ENCODE measurements at places on chromosomes 2 and 18.

- DNase-seq = no peak
Observed at GRCh38 chr2:195022508-195022830, 634.6 kb upstream of the SLC39A10 start.

DNA sequence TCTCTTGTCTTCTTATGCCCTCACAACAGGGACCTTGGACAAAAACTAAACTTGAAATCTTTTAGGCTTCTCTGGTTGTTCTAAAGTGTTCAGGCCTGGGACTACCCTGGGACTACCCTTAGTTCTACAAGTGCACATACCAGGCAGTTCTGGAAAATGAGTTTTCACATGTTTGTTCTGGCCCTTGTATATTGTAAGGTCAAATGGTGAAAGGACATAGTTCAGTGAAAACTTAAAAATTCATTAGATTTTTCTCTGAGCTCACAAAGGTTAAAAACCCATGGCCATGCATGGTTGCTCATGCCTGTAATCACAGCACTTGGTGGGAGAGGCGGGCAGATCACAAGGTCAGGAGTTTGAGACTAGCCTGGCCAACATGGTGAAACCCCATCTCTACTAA lies 875.5 kb upstream of the FAM98A start:
- DNase-seq = no peak

DNA sequence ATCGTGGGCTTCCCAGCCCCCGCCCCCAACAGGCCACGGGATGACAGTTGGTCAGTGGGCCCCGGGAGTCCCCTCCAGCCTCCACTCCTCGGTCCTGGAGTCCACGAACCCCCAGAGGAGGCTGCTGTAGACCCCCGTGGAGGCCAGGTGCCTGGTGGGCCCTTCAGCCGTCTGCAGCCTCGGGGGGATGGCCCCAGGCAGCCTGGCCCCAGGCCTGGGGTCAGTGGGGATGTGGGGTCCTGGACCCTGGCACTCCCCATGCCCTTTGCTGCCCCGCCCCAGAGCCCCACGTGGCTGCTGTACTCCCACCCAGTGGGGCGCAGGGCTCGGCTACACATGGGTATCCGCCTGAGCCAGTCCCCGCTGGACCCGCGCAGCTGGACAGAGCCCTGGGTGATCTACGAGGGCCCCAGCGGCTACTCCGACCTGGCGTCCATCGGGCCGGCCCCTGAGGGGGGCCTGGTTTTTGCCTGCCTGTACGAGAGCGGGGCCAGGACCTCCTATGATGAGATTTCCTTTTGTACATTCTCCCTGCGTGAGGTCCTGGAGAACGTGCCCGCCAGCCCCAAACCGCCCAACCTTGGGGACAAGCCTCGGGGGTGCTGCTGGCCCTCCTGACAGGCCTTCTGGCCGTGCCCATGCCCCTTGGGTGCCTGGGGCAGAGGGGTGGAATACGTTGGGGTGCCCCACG lies 7.6 kb downstream of the NEU4 start:
- no peak for DNase-seq

GRCh38 chr18:12159446-12159845 lies 65.8 kb downstream of the ANKRD62 start:
- peak; percentile 6 for DNase-seq

DNA sequence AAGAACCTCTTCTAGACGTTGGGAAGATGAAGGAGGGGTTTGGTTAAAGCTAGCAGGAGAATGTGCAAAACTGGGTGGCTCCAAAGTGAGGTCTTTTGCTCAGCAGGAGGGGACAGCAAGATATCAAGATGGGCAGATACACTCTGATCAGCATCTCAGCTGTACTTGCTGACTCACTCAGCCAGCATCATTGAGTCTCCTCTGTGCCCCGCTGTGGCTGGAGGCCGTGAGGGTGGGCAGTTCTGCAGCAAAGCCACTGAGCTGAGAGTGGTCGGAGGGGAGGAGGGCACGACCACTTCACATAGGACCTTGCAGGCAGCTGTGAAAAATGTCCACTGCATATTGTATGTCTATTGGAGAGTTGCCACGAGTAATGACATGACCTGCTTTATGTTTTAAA lies 152.0 kb downstream of the CAPN13 start:
- no peak for DNase-seq

GRCh38 chr2:42164046-42164445 lies 5.1 kb upstream of the EML4 start:
- no peak for DNase-seq

- DNase-seq = no peak
Observed at GRCh38 chr2:227536445-227536844, 62.2 kb upstream of the SCYGR2 start.

DNA sequence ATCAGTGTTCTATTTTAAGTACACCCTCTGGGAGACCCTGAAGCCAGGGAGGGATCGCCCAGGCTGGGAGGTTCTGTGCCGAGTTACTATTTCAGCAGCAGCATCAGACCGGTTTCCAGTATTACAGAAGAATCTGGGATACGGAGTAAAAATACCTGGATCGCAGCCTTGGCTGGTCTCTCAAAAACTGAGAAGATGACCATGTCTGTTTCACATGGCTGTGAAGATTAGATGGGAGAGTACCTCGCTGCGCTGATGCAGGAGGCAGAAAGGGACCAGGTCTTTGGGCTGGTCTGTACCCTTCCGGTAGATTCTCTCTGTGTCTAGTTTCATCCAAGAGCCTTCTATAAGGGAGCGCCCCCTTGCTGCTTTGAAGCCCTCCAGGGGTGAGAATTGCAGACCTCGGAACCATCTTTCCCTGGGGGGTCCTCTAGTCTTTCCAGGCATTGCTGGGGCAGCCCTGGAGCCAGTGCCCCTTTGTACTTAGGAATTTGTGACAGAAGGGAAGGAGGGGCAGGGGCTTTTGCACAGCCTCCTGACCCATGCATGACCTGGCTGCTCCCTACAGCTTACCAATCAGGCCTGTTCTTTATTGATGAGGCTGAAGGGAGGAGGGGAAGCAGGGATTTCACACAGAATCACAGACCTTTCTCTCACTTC lies 56.3 kb upstream of the MAPRE3 start:
- no peak for DNase-seq

- DNase-seq = no peak
Observed at GRCh38 chr2:16303273-16303577, 362.4 kb downstream of the CYRIA start.

DNA sequence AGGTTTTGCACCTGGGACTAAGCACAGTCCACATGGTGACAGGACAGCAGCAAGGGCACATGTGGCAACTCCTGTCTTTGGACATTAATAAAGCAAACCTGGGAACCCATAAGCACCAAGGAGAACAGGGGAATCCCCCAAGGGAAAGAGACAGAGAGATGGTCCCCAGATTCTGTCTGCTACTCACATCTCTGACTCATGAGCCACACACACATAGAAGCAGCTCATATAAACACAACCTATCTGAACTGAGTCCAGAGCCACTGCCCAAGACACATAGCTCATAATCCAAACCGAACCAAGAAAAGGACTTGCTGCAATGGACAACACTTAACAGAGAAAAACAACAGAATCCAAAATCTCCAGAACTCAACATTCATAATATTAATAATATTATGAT lies 82.5 kb downstream of the OSBPL1A start:
- no peak for DNase-seq

DNA sequence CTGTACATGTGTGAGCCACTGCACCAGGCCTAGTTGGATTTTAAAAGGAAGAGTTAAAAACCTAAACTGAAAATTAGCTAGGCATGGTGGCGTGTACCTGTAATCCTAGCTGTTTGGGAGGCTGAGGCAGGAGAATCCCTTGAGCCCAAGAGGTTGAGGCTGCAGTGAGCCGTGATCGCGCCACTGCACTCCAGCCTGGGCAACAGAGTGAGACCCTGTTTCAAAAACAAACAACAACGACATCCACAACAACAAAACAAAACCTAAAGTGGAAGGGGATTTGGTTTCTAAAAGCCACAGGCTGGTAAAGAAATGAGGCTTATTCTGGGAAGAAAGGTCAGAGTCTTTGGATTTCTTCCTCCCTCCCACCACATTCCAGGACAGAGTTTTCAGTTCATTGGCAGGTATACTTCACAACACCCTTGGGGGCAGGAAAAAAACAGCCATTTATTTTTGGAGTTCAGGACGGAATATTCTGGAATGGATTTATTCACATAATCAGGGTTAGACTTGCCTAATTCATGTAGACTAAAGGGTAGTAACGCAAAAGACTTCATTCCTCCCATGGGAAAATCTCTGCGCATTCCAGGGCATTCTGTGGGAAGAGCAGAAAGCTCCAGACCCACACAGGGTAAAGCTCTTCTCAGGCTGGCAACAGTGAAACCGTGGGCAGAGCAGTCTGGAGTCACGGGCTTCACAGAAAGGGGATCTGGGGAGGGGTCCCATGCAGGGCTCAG lies 34.9 kb downstream of the TEX44 start:
- DNase-seq = no peak

GRCh38 chr2:178452870-178453269 lies 1.7 kb downstream of the PJVK start:
- no peak for DNase-seq

DNA sequence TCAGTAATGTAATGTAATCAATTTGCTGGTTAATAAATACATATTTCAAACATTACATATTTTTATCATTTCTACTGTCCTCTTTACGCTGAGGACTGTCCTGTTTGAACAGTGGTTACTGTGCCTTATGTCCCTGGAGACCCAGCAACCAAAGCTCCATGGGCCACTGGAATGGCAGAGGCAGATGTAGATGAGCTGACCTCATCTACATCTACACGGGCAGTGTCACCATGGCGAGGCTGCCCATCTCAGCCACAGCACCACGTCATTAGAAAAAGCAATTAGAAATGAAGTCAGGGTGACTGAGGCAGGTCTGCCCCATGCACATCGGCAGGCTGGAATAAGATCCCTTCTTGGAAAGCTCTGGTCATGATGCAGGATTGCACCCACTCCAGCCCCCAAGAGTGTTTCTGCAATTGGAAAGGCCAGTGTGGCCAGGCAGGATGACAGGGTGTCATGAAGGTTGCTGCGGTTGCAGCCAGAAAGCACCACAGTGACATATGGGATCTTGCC lies 237.5 kb downstream of the NDUFA10 start:
- DNase-seq = no peak

- no peak for DNase-seq
Observed at GRCh38 chr2:60350791-60351190, 202.7 kb downstream of the BCL11A start.

GRCh38 chr2:170394641-170395387 lies 216.9 kb downstream of the MYO3B start:
- no peak for DNase-seq

- DNase-seq = no peak
Observed at GRCh38 chr2:103132536-103133217, 370.8 kb downstream of the TMEM182 start.

DNA sequence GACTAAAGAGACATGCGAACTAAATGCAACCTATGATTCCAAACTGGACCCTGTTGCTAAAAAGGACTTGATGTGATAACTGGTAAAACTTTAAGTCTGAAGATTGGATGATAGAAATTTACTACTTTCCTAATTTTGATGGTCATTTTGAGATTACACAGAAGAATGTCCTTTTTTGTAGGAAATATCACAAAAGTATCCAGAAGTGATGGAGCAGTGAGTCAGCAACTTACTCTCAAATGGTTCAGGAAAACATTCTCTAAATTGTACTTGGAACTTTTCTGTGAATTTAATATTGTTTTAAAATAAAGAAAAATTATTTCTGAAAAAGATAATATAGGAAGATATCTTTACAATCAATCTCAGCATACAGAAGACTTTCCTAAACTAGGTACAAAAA lies 19.9 kb downstream of the MBOAT2 start:
- DNase-seq = no peak

- no peak for DNase-seq
Observed at GRCh38 chr2:14285812-14286211, 346.7 kb upstream of the LRATD1 start.

GRCh38 chr18:36724591-36725001 lies 104.2 kb downstream of the TPGS2 start:
- no peak for DNase-seq
